ENCODE measurements at places on chromosomes 7 and 10.

GRCh38 chr10:13078912-13079775 lies 20.8 kb upstream of the OPTN start:
- no peak for DNase-seq

DNA sequence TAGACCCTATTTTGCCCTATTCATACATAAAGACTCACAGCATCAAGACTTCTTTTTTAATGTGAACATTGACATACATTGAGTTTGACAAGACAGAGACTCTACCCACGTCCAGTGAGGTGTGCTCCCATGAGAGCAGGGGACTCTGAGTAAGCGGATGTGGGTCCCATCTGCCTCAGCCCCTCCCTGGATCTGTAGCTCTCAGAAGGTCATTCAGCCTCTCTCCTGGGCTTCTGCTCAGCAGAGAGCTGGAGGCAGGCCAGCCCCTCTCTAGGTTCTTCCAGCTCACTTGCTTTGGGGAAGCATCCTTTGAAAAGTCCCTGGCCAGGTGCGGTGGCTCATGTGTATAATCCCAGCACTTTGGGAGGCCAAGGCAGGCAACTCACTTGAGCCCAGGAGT lies 146.9 kb upstream of the ZMIZ1 start:
- DNase-seq, result no peak

GRCh38 chr7:155644971-155645509 lies 579 bp downstream of the RBM33 start:
- peak; percentile 12 for DNase-seq

DNA sequence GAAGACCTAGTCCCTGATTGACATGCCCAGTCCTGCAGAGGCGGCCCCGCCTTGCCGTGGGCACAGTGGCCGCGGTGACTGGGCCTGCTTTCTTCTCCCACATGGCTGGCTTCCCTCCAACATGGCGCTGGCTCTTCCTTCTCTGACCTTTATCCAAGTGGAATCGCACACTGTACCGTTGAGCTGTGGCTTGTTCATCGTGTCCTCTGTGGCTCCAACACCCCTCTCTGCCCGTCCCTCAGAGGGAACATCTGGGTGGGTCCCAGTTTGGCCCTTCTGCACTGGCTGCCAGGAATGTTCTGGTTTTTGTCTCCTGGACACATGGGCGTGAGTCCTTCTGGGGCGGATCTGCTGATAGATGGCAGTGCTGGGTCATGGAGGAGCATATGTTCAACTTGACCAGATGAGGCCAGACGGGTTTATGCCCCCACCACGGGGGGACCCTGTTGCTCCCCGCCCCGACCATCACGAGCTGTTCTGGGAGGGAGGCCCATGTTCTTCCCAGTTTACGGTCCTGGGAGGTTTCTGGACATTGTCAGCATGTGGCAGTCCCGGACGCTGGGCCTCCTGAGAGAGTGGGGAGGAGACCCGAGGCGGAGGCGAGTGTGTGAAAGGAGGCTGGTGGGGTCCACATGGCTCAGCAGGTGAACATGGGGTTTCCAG lies 63.5 kb downstream of the LHPP start:
- DNase-seq, result no peak

GRCh38 chr10:122725768-122726167 lies 26.1 kb upstream of the C10orf120 start:
- DNase-seq, result no peak

DNA sequence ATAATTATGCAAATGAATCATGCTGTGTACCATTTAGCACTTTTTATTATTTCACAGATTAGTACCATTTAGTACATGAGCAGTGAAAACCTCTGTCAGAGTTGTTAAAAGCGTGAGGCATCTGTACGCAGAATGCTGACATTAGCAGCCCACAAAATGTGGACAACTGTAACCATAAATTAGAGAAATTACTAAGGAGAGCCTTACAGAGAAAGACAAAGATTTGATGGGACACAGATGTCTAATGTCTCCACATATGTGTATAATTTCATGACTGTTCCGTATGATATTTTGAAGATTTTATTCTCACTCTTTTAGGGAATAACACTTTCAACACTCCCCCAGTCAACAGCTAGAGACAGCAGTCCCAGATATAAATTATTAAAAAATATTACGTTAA lies 414.0 kb upstream of the ANKRD30A start:
- no peak for DNase-seq

DNA sequence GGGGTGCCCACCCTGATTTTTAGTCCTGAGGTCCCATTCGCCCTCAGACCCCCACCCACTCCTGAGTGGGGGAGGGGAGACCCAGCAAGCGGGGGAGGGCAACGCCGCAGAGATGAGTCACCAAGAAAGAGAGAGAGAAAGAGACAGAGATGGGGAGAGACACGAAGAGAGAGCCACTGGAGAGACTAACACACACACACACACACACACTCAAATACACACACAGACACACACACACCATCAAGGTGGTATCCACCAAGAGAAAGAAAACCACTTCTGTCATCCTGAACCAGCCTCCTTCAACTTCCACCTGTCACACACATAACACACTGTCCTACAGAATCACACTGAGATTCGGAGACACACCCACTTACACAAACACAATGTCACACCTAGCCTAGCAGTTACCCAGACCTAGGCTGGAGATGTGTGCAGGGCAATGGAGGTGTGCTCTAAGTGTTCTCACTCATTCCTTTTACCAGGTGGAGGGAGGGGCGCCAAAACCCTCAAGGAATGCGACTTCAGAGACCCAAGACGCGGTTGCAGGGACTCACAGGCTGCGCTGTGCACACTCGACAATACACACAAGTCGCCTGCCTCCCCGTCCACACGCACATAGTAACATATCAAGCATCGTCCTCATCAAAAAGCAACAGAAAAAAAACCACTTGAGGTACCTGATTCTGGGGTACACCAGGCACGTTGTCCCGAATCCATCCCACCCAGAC lies 3.9 kb upstream of the VGF start:
- DNase-seq, result no peak

- peak; percentile 27 for DNase-seq
Observed at GRCh38 chr10:13100349-13101294, 659 bp downstream of the OPTN start.

- no peak for DNase-seq
Observed at GRCh38 chr10:122492006-122492405, 30.7 kb downstream of the HTRA1 start.

DNA sequence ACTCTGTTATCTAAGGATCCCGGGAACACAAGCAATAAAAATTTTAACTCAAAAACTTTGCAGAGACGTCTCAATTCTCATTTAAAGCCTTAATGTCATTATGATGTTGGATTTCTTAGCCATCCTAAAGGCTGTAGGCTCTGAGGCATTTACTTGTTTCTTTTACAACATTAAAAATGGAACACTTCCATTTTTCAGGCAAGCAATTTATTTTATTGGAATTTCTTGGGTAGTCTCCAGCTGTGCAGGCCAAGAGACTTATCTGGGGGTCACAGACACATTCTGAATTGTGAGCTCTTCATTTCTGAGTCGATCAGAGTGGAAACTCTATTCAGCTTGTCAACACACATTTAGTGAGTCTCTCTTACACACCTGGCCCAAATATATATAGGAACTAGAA lies 48.0 kb upstream of the KIF5B start:
- no peak for DNase-seq

- DNase-seq, result no peak
Observed at GRCh38 chr7:40223451-40224127, 88.8 kb downstream of the SUGCT start.

Measured in HTR-8/SVneo (cell line).